ENCODE measurements at places on chromosomes 7 and 10.

- no peak for DNase-seq
Observed at GRCh38 chr7:50721160-50721559, 61.5 kb downstream of the GRB10 start.

- DNase-seq: no peak
Observed at GRCh38 chr7:84113286-84113685, 81.3 kb downstream of the SEMA3A start.

DNA sequence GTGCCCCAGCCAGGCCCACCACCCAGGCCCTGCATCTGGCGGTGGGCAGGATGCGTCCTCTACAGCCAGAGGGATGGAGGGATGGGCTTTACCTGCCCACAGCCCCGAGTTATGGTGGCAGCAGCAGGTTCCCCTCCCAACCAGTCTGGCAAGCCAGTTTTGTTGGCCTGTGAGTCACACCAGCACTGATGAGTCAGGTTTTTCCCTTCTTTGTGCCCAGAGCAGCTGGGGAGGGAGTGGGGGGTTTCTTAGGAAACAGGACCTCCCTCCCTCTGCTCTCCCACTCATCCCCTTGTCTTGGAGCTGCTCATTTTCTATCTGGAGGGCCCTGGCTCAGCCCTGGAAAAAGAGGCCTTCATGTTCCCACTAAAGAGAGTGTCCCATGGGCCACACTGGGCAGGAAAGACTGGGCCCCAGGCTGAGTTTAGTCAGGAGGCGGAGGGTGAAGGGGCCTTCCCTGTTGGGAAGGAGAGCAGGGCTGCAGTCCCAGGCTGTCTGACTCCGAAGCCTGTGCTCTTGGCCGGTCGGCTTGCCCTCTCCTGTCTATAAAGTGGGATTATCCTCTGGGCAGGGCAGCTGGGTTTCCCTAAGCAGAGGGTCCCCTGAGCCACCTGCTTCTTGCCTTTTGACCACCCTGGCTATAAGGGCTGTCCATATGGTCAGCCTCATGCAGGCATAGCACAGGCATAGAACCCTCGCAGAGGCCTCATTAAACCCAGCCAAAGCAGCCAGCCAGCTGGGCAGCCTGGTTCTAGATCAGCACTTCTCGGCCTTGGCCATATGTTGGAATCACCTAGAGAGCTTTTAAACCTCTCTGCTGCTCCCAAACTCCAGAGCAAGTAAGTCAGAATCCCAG is 30.2 kb upstream of the ANKRD2 start:
- peak; percentile 93 for DNase-seq

- DNase-seq: no peak
Observed at GRCh38 chr7:80392229-80393169, 119.4 kb downstream of the GNAT3 start.

GRCh38 chr10:124450012-124450782 is at the start of gene NKX1-2:
Gene NKX1-2, minus strand, starts transcription at chr10:124450035. Its CDS starts 92 bp downstream, at chr10:124449943.
- no peak for DNase-seq

- DNase-seq: no peak
Observed at GRCh38 chr10:86922553-86922961, 34.9 kb downstream of the MMRN2 start.

DNA sequence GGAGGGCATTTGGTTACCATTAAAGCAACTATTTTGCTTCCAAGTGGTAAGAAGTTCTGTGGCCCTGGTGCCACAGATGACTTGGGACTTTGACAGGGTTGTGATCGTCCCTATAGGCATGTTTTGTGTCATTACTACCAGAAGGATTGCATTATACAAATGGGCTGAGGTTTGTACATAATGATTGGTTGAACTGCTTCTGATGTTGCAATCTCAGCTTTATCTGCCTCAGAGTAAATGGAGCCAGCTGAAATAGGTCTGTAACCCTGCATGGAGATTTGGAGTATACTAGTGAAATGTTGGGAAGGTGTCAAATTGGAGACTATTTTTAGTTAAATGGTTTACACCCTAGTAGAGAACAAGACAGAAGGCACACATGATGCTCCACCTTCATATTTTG is 46.1 kb upstream of the SEPTIN7 start:
- no peak for DNase-seq

- DNase-seq: no peak
Observed at GRCh38 chr10:116891208-116891607, 41.9 kb downstream of the ENO4 start.

GRCh38 chr7:76315364-76315763 is 12.9 kb downstream of the HSPB1 start:
- no peak for DNase-seq

GRCh38 chr7:159144758-159145489 is at the start of gene VIPR2:
Gene VIPR2, minus strand, starts transcription at chr7:159144867. Its CDS starts 96 bp downstream, at chr7:159144771.
- no peak for DNase-seq

GRCh38 chr7:114081606-114082425 is 163.0 kb upstream of the PPP1R3A start:
- DNase-seq: no peak

DNA sequence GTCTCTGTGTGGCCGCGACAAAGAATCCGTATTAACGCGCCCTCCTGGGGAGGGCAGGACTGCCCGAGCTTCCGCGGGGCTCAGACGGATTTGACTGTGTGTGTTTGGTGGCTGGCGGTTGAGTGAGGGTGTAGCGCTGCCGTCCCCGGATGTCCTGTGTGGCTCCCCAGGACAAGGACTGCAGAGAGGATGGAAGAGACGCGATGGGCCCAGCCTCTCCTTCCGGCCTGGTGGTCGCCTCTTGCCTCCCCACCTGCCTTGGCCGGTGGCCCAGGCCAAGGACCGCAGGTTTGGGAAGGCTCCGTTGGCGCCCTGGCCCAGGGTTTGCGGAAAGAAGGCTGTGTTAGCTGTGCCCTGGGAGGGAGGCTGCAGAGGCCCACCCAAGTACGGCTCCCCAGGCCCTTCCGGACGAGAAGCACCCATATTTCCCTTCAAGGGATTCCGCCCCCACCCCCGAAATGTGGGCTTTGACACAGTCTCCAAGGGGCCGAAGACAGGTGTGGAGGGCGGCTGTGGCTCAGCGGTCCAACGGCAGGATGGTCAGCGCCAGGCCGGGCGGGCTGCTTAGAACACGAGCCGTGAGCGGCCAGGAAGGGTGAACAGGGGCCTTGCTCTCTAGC is 2.3 kb downstream of the UNCX start:
- no peak for DNase-seq

GRCh38 chr10:63261496-63261895 is 128.4 kb downstream of the NRBF2 start:
- DNase-seq: no peak

DNA sequence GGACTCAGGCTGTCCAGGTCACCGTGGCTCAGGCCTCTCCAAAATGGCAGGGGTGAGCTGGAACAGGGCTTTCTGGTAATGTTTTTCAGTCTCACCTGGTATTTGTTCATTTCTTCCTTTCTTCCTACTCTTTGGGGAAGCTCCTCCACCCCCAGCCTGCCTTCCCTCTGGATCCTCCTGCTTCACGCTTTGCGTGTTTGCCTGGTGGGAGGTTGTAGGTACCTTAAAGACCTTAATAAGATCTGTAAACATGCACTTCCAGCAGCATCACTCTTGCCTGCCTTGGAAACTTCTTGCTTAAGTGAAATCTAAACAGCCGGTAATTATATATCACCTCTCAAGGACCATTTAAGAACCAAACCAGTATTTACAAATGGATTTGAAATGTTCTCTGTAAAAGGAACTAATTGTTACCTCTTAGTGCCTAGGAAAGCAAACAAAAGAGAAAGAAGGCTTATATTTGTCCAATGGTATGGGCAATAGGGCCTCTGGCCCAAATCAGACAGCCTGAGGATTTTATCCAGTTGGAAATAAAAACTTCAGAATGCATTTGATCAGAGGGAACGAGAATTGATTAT is 339.9 kb downstream of the CCSER2 start:
- DNase-seq: no peak

- DNase-seq: no peak
Observed at GRCh38 chr7:47454974-47455871, 126.7 kb downstream of the TNS3 start.

DNA sequence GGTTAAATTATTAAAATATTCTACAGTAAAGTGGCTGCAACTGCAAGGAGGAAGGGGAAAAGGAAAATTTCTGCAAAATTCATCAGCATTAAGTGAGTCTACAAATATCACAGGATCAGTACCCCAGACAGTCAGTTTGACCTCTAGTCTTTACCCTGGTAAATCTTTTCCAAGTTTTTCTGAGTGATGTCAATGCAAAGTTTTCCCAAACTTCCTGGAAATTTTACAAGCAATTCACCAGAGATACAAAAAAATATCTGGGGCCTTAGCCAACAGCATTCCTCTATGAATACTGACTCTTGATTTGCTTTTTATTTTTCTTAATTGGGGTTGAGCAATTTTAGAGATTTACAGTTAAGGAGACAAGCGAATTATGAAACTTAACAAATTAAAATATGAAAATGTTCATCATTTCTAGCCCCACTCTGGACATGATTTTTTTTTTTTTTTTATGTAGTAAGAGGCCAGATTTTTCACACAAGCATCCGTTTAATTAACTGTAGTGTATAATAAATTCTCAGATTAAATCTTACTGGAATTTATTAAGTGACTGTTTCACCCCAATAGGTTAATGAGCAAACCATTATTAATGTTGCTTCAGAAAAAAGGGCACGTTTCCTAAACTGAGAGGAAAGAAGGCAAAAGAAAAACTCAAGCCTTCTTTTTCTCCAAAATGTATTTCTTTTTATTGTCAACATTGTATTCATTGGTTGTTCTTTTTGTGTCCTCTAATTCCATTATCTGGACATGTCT is 539.5 kb upstream of the FZD8 start:
- DNase-seq: no peak

GRCh38 chr7:92762851-92763250 is 73.5 kb downstream of the CDK6 start:
- no peak for DNase-seq

GRCh38 chr7:44377681-44378421 is 52.5 kb upstream of the CAMK2B start:
- DNase-seq: no peak

GRCh38 chr7:33421429-33421828 is 292.1 kb downstream of the BBS9 start:
- DNase-seq: no peak

DNA sequence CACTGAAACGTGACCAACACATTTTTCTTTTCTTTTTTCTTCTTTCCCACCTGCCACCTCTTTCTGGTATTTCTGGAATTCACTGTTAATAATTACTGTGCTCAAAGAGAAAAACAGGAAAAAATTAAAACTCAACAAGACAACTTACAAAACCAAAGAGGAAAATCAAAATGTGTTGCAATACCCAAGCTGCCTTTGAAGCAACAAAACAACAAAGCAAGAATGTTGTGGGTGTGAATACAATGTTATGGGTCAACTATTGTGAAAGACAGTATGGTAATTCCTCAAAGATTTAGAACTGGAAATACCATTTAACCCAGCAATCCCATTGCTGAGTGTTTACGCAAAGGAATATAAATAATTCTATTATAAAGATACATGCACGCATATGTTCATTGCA is 415.1 kb downstream of the GFRA1 start:
- peak; percentile 37 for DNase-seq

DNA sequence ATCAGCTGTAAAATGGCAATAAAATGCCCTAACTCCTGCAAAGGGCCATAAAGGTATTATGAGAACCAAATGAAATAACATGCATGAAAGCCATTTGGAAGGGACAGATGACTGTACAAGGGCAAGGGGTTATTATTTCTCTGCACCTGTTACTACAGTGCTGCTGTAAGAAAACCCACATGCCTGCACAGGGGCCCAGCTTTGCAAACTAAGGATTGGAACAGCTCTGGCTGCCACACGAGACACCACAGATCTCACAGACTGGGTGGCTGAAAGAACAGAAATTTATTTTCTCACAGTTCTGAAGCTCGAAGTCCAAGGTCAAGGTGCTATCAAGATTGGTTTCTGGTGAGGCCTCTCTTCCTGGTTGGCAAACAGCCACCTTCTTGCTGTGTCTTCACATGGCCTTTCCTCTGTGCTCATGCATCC is 409.0 kb upstream of the NRP1 start:
- no peak for DNase-seq

DNA sequence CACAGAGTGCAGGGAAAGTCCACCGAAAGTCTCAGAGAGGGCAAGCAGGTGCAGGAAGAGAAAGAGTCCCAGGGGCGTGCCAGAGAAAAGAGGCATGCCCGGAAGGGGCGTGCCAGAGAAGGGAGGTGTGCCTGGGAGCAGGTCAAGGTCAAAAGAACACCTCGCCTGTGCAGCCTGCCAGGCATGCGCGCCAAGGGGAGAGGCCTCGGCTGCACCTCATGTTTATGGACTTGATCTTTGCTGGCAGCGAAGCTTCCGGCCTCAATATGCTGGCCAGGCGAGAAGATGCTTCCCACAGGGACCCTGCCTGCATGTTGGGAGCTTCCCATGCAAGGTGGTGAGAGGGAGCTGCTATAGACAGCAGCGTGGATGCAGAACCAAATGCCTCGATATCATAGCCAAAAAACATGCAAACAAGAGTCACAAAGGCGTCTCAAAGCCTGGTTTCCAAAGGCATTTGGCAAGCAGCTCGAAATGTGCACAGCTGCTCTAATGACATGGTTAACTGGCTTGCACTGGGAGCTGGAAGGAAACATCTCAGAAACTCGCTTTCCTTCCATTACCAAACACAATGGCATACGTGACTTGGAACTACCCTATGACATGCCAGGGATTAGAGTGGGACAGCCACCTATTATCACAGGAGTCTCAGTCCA is 192.5 kb upstream of the PPP2R2D start:
- no peak for DNase-seq

GRCh38 chr7:33590916-33591315 is 314.4 kb upstream of the BMPER start:
- peak; percentile 1 for DNase-seq

DNA sequence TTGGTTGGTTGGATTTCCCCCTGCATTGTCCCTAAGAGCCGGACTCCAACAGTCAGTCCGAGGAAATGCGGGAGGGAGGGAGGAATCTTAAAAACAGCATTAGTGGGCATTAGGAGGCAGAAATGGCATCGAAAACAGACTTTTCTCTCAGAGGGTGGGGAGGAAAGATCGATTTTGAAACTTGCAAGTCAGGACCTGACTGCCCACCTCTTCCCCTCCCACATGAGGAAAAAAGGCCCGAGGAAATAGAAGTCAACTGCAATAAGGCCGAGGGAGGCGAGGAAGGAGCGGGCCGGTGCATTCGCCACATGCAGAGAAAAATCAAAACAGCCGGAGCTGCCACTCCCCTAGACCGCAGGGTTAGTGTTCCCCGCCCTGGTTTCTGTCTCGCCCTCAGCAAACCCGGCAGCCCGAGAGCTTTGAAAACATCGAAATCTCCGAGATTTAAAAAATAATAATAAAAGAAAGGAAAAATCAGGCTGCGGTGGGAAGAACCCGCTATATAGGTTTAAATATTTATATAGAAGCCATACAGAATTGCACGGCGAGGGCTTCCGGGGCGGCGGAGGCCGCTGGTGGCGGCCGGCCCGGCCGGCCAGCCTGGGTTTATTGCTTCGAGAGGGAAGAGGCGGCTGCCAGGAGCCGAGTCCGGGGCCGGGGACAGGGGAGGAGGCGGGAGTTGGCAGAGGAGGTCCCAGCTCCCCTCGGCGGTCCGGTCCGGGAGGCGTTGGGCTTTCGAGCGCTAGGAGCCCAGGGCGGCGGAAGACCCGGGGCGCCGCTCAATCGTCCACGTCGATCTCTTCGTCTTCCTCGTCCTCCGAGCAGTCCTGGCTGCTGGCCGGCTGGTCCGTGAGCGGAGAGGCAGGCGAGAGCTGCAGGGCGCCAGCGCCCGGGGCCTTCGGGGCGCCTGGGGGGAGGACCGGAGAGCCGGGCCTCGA is 2.5 kb downstream of the LBX1 start:
- DNase-seq: no peak
